ENCODE measurements at places on chromosomes 5 and 9. TPM values are rescaled to one million over a fixed set of nuclear protein-coding genes. Genes with fewer than 3 reads are reported as not detected.

- DNase-seq = no peak
- H3K4me3 ChIP-seq = no peak overlapping the region
- H3K4me1 ChIP-seq = no peaks in the 10 kb centered on the region
- H3K27me3 ChIP-seq = no peaks in the 10 kb centered on the region
Observed at GRCh38 chr5:59506285-59506877, 387.1 kb downstream of the PDE4D start.

DNA sequence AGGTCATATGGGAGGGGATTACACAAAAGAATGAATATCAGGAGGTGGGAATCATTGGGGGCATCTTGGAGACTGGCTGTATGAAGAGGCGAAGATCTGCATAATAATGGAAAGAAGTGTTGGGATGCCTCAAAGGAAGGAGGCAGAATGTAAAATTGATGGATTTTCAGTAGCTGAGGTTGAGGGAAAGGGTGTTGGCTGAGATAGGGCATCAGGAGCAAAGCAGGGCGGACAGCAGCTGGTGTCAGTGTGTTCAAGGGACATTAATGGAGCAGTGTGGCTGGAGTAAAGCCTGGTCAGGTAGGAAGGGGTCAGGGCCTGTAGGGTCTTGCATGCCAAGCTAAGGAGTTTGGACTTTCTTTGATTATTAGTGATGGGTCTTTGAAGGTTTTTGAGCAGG lies 65.2 kb upstream of the TNFAIP8 start:
- no peak for DNase-seq
- no peaks in the 10 kb centered on the region for H3K27me3 ChIP-seq
- H3K27ac ChIP-seq = no peak overlapping the region

DNA sequence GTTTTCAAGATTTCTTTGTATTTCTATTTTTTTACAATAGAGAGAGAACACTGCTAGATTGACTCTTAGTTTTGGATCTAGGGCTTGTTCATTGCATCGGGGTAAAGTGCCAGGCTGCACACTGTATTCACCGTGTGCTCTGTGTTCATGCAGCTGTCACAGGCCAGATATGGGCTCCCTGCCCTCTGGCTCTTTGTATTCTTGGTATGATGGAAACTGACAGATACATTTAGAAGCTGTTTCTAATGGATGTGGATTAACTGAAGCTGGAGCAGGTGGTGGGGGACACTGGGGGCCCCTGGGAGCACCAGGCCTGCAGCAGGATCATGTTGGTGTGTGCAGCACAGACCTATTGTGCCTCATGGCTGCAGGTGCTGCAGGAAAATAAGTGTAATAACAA lies 28.0 kb downstream of the SLC36A1 start:
- H3K27me3 ChIP-seq = no peaks in the 10 kb centered on the region
- no peak overlapping the region for H3K4me3 ChIP-seq
- H3K36me3 ChIP-seq = peaks cover 2% of the 10 kb centered on the region

BARHL1 gene
- not detected for total RNA-seq

CSF1R gene
- not detected for total RNA-seq

DPYSL3 gene
- total RNA-seq = 56.0 TPM

GRCh38 chr5:172624996-172625964 lies 15.8 kb upstream of the NEURL1B start:
- peaks cover 2% of the 10 kb centered on the region for H3K4me1 ChIP-seq
- no peak for DNase-seq
- no peak overlapping the region for H3K27ac ChIP-seq
- peaks cover 55% of the 10 kb centered on the region for H3K27me3 ChIP-seq
- no peak overlapping the region for H3K4me3 ChIP-seq

DNA sequence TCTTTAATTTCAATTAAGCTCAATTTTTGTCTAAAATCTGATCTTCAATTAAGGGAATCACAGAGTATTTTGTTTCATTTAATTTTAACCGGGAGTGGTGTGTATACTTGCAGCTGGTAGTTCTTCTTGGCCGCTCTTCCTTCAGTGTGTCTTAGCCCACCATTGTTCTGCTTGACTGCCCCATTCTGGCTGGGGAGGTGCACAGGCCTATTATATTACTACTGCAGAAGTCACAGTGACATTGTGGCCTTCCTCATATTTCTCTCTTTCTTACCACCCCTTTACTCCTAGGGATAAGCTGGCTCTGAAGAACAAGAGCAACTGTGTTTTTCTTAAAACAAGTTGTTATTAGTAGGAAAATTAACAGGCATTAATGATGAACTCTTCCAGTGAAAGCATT lies 123.7 kb downstream of the ATG10 start:
- no peak overlapping the region for H3K27ac ChIP-seq
- peaks cover 15% of the 10 kb centered on the region for H3K36me3 ChIP-seq
- H3K27me3 ChIP-seq = no peaks in the 10 kb centered on the region
- no peak overlapping the region for H3K4me3 ChIP-seq
- no peak for DNase-seq

PGM5 gene
- 3.9 TPM for total RNA-seq

CCDC69 gene
- 4.6 TPM for total RNA-seq

- no peak overlapping the region for H3K27ac ChIP-seq
- H3K4me3 ChIP-seq = no peak overlapping the region
- no peak for DNase-seq
- no peaks in the 10 kb centered on the region for H3K36me3 ChIP-seq
Observed at GRCh38 chr9:84681516-84682285, 12.2 kb downstream of the NTRK2 start.

DNA sequence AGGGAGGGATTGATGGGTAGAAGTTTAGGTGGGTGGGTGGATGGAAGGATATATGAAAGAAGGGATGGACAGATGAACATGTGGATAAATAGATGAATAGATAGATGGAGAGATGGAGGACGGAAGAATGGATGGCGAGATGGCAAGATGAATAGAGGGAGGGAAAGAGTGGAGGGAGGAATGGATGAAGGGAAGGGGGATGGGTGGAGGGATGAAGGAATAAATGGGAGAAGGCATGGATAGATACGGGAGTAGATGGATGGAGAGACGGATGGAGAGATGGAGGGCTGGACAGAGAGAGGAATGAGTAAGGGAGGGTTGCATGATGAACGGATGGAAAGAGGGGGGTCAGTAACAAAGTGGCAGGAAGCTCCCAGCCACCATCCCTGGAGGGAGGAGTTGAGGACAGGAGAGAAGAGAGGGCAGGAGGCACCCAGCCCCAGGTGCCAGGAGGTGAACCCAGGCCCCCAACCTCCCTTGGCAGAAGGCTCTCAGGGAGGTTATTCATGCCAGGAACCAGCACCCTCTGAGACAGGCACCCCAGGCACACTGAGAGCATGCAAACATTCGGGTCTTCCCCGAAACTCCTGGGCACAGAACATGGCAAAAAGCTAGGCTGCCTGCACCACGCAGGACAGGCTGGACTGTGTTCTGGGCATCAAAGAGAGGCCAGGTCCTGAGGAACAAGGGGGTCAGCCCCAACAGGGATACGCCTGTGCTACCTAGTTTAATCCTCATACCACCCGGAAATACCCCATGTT lies 9.1 kb downstream of the SARDH start:
- H3K36me3 ChIP-seq = no peaks in the 10 kb centered on the region
- peaks cover 7% of the 10 kb centered on the region for H3K27me3 ChIP-seq
- H3K27ac ChIP-seq = no peak overlapping the region
- DNase-seq = peak; percentile 5

DNA sequence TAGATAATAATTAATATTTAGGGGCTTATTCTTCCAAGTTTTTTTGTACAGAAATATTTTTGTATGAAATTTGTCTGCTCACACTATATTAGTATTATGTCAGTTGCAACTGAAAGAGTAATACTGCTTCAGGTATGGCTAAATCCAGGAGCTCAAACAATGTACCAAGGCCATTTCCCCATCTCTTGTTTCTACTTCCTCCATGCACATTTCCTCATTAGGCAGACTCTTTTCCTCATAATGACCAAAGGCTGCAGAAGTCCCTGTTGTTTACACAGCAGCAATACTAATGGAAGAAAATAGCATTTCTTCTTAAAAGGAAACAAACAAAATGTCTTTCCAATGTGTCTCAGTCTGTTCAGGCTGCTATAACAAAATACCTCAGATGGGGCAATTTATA lies 9.2 kb upstream of the OTULINL start:
- no peak overlapping the region for H3K27ac ChIP-seq
- H3K4me1 ChIP-seq = peaks cover 26% of the 10 kb centered on the region
- no peaks in the 10 kb centered on the region for H3K27me3 ChIP-seq
- H3K36me3 ChIP-seq = peaks cover 2% of the 10 kb centered on the region

DNA sequence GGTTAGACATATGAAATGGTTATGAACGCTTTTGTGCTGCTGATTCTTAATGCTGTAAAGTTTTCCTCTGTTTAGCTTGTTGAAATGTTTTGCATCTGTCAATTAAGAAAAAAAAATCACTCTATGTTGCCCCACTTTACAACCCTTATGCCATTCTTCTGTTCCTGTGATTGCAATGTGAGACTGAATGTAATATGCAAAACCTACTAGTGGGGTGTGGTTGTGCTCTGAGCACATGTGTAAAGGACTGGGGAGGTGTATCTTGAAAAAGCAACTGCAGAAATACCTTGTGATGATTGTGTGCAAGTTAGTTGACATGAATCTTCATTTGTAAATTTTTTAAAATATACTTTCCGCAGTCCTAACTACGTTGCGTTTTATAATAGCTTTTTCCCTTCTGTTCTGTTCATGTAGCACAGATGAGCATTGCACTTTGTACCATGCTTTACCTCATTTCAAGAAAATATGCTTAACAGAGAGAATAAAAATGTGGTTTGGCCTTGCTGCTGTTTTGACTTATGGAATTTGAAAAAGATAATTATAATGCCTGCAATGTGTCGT lies 357.0 kb upstream of the PIK3R1 start:
- H3K36me3 ChIP-seq = no peaks in the 10 kb centered on the region

DNA sequence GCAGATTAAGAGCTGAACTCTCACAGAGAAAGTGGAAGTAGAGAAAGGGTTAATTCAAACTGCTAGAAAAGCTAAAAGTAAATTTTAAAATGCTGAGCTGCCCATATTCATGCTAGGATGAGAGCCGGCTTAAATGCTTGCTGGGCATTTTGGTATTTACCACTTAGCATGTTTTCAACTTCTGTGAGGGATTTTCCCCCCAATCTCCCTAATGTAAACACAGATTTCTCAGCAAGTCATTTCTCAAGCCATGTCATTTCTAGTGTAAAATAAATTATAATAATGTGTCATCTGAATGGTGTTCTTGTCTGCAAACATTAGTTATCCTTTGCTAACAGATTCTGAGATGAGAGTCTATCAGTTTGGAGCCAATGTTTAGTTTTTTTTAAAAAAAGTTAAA lies 22.3 kb downstream of the RPS23 start:
- no peak for DNase-seq
- no peak overlapping the region for H3K4me3 ChIP-seq
- H3K27ac ChIP-seq = no peak overlapping the region
- no peaks in the 10 kb centered on the region for H3K4me1 ChIP-seq

DNA sequence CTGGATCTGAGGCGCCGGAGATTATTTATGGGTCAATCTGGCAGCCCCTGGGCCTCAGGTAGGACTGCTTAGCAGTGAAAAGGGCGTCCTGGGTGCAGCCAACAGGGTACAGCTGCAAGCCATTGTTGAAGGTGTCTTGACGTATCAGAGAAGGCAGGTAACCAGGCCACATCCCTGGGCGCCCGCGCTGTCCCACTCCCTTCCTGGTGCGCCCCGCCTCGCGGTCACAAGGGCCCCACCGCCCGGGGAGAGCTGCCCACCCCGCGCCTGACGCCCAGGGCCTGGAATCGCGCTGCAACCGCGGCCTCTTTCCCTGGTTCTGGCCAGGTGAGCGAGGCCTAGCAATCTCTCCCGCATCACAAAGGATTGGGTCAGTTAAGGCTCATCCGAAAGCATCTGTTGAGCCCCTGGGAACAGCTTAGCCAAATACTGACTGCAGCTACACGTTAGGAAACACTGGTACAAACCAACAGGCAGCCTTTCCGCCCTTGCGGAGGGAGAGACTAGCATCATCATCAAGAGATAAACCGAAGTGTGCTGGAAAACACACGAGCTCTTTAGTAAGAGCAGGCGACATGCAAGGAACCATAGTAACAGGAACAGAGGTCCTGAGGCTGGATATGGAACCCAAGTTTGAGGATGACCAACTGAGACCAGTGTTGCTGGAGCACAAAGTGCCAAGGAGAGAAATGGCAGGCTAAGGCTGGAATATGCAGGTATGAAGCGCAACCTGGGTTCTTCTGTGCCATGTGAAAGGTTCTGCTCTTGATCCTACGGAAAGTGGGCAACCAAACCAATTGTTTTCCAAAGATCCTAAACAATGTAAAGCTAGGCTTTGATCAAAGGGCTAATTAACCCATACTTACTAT lies 3.6 kb downstream of the RPS23 start:
- H3K4me3 ChIP-seq = no peak overlapping the region
- H3K36me3 ChIP-seq = peaks cover 27% of the 10 kb centered on the region
- H3K27ac ChIP-seq = peak overlapping the region; percentile 83
- peaks cover 16% of the 10 kb centered on the region for H3K4me1 ChIP-seq

RGP1 gene
- total RNA-seq = 37.8 TPM

DNA sequence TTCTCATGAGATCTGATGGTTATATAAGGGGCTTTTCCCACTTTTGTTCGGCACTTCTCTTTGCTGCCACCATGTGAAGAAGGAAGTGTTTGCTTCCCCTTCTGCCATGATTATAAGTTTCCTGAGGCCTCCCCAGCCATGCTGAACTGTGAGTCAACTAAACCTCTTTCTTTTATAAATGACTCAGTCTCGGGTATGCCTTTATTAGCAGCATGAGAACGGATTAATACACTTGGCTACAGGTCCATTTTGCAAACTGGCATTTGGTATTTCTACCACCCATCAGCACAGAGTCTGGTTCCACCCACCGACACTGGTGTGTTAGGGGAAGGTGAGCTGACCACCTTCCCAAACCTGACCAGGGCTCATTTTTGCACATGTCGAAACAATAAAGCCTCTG lies 47.9 kb upstream of the RARS1 start:
- peaks cover 44% of the 10 kb centered on the region for H3K36me3 ChIP-seq
- H3K4me3 ChIP-seq = no peak overlapping the region
- no peaks in the 10 kb centered on the region for H3K27me3 ChIP-seq
- no peaks in the 10 kb centered on the region for H3K4me1 ChIP-seq

DNA sequence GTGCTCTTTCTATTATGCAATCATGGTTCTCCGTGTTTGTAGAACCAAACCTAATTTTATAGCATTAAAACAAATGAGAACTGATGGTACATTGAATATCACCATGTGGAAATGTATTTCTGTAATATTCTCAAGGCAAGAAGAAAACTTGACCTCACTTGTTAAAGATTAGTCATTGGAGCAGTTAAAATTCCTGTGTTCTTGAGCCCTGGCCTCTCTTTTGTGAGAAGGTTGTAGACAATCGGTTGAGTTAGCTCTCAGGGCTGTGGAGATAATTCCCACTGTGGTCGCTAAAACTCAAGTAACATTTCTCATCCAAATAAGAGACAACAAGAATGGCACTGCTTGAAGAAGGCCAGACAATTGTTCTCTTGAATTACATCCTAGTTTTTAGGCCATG lies 216.0 kb upstream of the KLF4 start:
- H3K27ac ChIP-seq = no peak overlapping the region
- no peak for DNase-seq
- H3K4me1 ChIP-seq = no peaks in the 10 kb centered on the region
- peaks cover 86% of the 10 kb centered on the region for H3K27me3 ChIP-seq

LCN9 gene
- 0.57 TPM for total RNA-seq

MSMP gene
- total RNA-seq = not detected

- no peaks in the 10 kb centered on the region for H3K4me1 ChIP-seq
- no peaks in the 10 kb centered on the region for H3K27me3 ChIP-seq
- H3K36me3 ChIP-seq = peaks cover 1% of the 10 kb centered on the region
- no peak overlapping the region for H3K4me3 ChIP-seq
- no peak overlapping the region for H3K27ac ChIP-seq
Observed at GRCh38 chr5:168808051-168808616, 229.0 kb upstream of the PANK3 start.
